Activated T-helper 17 cell treated with anti-CD3 and anti-CD28 coated beads, Interleukin-2, amount 50 U/mL, for 72 hours (primary cell): ENCODE measurements at places on chromosomes 7 and 10. TPM values are rescaled to one million over a fixed set of nuclear protein-coding genes. Genes with fewer than 3 reads are reported as not detected.
A peak's percentile ranks its signal among the peaks of the same experiment; 100 is the strongest.

DNA sequence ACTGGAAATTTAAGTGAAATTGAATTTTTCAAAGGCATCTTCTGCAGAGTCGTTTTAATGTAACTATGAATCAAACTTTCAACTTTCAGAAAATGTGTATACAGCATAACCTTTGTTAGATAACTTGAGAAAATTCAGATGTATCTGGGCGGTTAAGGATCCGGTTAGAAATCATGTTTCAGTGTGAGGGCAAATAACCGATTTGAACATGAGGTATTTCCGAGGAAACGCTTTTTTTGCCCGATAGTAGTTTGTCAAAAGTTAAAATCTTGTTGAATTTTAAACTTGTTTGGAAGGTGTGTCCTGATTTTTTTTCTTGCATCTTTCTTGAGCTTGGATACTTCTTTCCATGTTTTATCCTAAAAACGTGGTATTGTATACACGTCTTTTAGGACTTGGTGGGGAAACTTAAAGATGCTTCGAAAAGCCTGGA is 1.3 kb upstream of the BMI1 start:
- no peak for ATAC-seq

- no peak for ATAC-seq
These were observed 77.5 kb downstream of the AFAP1L2 start for GRCh38 chr10:114326795-114327194.

DNA sequence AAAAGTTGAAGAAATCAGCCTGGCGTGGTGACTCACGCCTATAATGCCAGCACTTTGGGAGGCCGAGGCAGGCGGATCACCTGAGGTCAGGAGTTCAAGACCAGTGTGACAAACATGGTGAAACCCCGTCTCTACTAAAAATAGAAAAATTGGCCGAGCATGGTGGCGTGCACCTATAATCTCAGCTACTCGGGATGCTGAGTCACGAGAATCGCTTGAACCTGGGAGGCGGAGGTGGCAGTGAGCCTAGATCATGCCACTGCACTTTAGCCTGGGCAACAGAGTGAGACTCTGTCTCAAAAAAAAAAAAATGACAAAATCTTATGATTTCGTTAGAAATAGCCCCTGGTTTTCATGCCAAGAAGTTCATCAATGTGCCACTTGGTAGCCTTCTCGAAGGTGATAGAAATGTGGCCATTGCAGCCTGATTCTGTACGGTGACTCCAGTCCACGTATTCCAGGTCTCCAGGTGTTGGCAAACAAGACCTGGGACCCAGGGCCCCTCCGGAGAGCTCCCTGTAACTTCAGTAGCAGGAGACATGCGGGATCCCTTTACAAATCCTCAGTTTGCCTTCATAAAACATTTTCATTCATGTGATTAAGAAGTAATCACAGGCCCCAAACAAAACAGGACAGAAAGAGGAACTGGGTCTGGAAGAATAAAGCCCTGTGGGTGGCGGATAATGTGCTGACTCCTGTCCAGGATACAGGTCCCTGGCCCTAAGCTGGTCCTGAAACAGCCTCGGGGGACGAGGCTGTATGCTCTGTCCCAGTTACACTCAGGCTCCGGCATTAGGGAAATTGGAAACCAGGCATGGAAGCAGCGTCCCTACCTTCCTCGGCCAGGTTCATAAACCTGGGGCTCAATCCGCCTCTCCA is 207.3 kb upstream of the SH2B2 start:
- ATAC-seq = no peak

- no peak for ATAC-seq
These were observed 24.3 kb upstream of the COBL start for GRCh38 chr7:51340936-51341335.

- ATAC-seq = no peak
These were observed 69.8 kb upstream of the DRGX start for GRCh38 chr10:49465736-49466135.

- ATAC-seq = no peak
These were observed 3.7 kb upstream of the CAV1 start for GRCh38 chr7:116521046-116521664.

DNA sequence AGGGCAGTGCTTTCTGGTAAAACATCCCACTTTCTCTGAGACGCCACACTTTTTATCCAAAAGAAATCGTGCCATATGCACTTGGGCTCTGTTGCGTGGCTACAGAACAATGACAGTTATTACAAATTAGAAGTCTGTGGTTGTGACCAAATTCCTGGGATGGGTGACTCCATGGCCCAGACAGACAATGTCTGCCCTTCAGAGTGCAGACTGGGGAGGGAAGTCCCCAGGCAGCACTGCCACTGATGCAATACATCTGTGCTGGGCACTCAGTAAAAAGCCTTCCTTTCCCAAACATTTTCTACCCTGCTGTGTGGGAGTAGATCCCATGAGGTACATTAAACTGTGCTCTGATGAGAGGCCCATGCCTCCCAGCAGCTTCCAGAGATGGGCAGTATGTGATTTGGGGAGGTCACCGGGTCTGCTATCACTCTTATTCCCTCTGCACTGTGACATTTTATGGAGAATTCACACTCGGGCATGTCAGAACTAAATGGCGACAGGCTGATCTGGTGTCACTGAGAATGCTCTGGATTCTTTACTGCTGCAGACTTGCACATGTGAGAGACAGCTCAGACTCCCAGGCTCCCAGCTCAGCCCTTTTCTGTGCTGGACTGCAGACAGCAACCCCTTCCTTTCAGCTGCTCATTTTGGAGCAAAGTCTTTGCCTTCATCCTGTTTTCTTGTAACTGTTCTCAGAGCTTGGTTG is 243.5 kb upstream of the ZNF32 start:
- ATAC-seq = no peak

DNA sequence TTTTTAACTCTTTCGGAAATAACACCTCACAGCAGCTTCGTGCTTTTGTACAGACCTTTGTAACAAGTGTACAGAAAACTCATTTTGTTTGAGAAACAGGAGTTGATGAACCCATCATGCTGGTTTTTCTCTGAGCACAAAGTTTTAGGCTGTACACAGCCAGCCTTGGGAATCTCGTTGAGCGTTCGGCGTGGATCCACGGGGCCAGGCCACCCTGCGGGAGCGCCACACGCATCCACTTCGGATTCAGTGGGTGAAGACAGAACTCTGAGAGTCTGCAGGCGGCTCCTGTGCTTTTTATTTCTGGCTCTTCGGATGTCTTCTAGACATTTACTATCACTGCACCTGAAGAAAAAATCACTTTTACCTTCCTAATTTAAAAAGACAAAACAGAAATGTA is 131.2 kb downstream of the SMURF1 start:
- ATAC-seq = no peak

DNA sequence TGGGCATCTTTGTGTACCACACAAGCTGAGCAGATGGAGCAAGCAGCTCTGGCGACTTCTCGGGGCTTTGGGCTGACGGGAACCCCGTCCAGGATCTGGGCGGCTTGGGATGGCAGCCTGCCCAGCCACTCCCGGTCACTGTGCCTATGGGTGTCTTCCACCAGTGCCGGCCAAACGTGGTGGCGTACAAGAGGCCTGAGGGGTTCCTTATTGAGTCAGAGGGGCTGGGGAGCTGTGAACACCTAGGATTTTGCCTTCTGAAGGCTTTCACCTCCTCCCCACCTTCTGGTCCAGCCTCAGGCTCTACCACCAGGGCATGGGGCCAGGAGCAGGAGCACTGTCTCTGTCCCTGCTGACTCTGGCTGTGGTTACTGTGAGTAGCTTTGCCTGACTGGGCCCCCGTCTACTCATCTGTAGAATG is 71.8 kb upstream of the PPIF start:
- ATAC-seq = no peak

GRCh38 chr7:100352984-100353684 is 4.8 kb upstream of the PILRB start:
- ATAC-seq = peak; percentile 4

DNA sequence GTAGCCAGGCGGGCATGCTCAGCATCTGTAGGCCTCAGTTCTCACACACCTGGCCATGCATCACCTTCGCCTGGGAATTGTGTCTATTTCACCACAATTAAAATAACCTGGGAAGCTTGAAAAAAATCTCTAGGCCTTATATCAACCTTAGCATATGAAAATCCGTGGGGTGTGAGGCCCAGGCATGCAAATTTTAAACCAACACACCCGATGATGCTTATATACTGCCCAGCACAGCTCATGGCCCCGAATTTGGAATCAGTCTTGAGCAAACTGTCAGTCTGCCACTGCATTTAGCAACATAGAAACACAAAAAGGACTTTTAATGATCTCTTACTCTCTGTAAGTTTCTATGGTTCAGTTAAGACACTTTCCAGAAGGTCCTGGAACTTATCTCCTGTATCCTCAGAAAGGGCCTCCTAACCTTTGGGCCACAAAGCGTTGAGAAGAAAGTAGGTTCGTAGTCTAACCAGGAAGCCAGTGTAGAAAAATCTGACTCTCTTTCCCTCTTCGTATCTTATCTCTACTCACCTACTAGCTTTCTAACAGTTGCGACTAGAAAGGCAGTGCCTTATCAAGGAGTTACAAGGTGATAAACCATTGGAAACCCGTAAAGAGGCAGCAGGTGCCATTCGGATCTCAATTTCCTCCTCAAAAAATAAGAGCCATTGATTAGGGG is 12.0 kb upstream of the DMBT1 start:
- ATAC-seq = no peak

- ATAC-seq = no peak
These were observed 274.7 kb upstream of the HGF start for GRCh38 chr7:82044497-82045080.

DNA sequence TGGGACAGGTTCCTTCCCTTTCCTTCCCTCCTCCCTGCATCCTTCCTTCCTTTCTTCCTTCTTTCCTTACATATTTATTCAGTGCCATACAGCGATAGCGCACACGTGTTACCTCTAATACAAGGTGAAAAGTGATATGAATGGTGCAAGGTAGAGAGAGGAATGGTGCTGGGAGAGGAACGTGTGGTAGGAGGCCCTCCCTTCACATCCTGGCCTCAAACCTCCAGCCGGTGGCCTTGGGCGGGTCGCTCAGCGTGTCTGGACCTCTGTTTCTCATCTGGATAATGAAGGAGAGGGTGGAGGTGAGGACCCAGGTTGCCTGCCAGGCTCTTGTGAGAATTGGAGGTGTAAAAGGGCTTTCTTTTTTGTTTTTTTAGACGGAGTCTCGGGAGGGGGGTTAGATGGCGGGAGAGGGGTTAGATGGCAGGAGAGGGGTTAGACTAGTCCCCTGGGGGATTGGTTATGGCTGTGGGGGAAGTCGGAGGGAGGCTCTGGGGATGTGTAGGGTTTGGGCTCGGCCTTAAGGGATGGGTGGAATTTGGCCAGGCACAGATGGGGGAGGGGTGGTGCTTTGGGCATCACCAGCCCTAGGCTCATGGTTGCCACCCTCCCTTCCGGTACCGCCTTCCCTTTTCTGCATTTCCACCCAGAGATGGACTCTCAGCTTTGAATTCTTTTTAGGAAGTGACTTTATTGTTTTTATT is 14.9 kb downstream of the CHST3 start:
- no peak for ATAC-seq

DNA sequence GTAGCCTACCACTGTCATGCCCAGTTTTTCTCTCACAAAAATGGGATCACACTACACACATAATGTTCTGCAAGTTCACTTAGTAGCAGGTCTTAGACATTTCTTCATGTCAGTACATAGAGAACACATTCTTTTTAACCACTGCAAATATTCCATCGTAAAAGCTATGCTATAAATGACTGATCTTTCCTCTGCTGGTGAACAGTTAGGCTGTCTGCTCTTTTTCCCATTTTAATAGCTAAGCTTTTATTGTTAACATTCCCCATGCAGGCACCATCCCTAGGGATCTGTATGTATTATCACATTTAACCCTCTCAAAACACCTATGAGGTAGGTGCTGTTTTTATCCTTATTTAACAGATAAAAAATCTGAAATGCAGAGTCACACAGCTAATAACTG is 46.2 kb upstream of the PDCD4 start:
- ATAC-seq = no peak

- no peak for ATAC-seq
These were observed 151.3 kb upstream of the ADO start for GRCh38 chr10:62653254-62653653.

GRCh38 chr7:42272793-42273665 is 36.0 kb upstream of the GLI3 start:
- ATAC-seq = peak; percentile 24

GRCh38 chr10:43599333-43599732 is 6.9 kb upstream of the ZNF485 start:
- ATAC-seq = no peak

DNA sequence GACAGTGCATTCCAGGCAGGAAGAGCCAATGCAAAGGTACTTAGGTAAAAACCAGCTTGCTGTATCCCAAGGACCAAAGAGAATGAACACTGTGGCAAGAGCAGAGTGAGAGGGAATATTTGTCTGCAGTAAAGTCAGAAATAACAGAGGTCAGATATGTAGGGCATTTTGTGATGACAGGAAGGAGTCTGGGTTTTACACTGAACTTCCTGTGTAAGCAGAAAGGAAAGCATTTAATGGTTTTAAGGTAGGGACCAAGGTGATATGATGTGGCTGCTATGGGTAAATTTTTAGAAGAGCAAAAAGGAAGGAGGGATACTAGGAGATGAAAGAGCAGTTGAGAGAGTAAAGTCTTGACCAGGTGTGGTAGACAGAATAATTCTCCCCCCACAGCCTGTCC is 10.1 kb downstream of the ABCB1 start:
- peak; percentile 47 for ATAC-seq

- no peak for ATAC-seq
These were observed 656 bp downstream of the VSTM4 start for GRCh38 chr10:49114718-49115014.

- ATAC-seq = peak; percentile 10
These were observed 102.7 kb upstream of the TNRC18 start for GRCh38 chr7:5526100-5526905.

GRCh38 chr7:25626451-25627131 is 398.3 kb upstream of the NPVF start:
- no peak for ATAC-seq

LRIT1 gene
- not detected for total RNA-seq

SPDYE2B gene
- total RNA-seq = not detected

GPER1 gene
- total RNA-seq = 1.1 TPM

LIPM gene
- total RNA-seq = not detected

ZC3HAV1L gene
- total RNA-seq = 32.4 TPM

STRIP2 gene
- 51.7 TPM for total RNA-seq
